ENCODE measurements at places on chromosomes 3 and 15.

DNA sequence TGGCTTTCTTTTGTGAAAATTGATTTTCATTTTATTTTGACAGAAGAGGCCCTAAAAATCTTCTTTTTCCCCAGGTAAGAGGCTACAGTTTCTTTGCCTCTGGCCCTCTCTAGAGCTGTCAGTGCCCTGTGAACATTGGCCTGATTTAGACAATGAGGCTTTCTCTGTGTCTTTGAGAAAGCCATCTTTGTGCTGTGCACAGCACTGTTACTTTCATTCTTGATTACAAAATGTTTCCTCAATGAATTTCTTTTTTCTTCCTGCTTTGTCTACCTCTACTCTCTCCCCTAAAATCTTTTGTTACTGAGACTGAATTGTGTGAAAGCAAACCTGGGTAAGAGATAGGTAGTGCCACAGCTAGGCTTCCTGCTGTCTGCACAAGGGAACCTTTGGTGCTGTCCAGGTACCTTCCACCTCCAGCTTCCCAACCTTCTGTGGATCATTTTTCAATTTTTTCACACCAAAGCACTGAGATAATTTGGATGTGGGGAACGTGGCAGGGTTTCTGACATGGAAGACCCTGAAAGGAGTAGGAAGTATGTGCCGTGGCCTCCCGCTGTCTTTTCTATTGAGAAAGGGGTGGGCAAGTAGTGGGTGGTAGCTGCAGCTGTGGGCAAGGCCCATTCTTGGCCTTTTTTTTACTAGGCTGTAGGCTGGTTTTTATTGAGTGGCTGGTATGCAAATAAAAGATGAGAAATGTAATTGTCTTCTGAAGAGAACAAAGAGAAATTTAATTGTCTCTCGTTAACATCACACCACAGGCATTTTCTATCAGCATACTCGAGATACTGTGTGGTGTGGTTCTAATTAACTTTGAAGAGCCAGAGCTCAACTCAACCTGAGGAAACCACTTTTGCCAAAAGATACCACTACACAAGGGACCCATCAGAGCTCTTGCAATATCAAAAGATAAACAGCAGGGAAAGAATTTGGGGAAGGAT is 21.0 kb downstream of the RAB8B start:
- peak; percentile 95 for DNase-seq

GRCh38 chr3:126751611-126752302 is 47.7 kb downstream of the CHCHD6 start:
- DNase-seq = no peak

- DNase-seq = no peak
These were observed 5.6 kb downstream of the KIF7 start for GRCh38 chr15:89649716-89650115.

- no peak for DNase-seq
These were observed 125.1 kb downstream of the GABRG3 start for GRCh38 chr15:27095886-27096624.

DNA sequence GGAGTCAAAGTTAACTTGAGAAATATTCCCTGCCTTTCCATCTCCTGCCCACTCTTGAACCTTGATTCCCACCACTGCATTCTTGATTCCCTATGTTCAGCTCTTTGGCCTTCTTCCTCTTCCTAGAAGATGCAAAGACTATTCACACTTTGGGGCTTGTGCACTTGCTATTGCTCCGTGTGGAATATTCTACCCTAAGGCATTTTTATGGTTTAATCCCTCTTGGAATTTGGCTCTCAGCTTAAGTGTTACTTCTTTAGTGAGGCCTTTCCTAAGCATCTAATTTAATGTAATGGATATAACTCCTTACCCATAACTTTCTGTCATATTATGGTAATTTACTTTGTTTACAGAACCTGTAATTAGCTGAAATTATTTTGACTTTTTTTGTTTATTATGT is 318.9 kb upstream of the COL8A1 start:
- no peak for DNase-seq

- DNase-seq = no peak
These were observed 95.8 kb upstream of the SLC25A36 start for GRCh38 chr3:140845882-140846281.

GRCh38 chr15:83927704-83928391 is 273.9 kb downstream of the ADAMTSL3 start:
- no peak for DNase-seq

GRCh38 chr3:189766416-189766815 is 135.2 kb downstream of the TP63 start:
- no peak for DNase-seq

DNA sequence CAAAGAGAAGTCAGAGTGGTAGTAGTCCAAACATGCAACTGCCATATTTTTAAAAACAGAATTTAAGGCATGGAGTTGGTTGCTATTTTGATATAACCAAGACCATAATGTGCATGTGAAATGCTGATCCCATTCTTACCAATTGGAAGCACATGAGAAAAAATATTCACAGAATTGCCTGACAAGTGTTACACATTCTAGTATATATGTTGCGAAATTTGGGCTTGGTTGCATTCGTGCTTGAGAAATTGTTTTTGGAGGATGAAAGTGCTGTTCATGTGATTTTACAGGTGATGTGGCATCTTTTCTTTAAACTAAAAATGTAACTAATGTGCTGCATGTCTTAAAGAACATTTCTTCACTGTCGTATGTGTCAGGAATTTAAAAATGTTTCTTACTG is 199.7 kb downstream of the CHL1 start:
- DNase-seq = no peak

- DNase-seq = peak; percentile 79
These were observed 21.4 kb upstream of the LIPC start for GRCh38 chr15:58410353-58410752.

- no peak for DNase-seq
These were observed 28.7 kb upstream of the SAMMSON start for GRCh38 chr3:69970827-69971226.

DNA sequence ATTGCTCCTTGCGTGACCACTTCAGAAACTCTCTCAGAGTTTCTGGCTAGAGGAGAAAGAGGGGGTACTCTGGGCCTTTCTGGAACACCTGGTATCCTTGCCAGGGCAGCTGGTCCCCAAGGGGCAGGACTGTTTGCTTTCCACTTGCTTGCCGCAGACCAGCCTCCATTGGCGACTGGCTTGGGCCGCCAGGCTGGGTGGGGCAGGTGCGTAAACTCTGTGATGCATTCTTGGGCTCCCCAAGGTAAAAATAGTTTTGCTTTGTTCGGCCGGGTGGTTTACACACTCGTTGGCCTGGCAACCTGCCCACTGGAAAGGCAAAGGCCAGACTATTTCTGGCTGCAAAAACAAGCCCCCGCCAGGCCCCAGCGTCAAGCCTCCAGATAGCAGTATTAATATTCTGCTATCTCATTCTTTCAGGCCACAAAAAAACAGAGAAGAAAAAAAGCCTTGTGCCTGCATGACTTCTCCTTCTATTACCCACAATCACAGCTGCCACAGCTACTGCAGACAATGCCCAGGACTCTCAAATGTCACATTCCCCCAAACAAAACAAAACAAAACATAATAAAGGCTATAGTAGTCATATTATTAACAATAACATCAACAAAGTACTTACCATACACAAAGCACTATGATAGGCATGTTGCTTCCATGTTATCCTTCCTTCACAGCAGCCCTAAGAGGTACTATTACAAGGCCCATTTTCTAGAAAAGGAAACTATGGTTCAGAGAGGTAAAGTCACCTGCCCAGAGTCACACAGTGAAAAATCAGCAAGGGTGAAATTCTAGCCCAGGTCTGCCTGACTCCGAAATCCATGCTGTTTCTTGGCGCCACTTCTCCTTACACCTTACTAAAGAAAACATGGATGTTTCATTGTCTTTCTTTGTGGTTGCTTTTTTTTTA is 14.0 kb upstream of the SSUH2 start:
- peak; percentile 23 for DNase-seq
